ENCODE measurements at places on chromosomes 1 and 21.

DNA sequence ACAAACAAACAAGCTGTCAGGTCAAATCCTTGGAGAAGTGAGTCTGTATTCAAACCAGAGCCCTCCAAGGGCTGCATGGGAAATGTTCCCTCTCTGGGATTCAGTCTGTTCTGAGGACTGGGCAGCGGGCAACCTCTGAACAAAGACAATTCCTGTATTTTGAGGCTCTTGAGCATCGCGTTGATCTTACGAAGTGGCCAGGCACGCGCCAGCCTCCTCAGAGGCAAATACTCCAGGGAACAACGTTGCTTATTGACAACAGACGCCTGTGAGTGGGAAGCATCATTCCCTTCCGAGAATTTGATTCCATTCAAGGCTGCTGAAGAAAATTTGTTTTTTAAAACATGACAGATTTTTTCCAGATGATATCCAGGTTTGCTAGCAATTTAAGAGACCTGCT, 20.0 kb upstream of the TACSTD2 start:
- no peak for DNase-seq

DNA sequence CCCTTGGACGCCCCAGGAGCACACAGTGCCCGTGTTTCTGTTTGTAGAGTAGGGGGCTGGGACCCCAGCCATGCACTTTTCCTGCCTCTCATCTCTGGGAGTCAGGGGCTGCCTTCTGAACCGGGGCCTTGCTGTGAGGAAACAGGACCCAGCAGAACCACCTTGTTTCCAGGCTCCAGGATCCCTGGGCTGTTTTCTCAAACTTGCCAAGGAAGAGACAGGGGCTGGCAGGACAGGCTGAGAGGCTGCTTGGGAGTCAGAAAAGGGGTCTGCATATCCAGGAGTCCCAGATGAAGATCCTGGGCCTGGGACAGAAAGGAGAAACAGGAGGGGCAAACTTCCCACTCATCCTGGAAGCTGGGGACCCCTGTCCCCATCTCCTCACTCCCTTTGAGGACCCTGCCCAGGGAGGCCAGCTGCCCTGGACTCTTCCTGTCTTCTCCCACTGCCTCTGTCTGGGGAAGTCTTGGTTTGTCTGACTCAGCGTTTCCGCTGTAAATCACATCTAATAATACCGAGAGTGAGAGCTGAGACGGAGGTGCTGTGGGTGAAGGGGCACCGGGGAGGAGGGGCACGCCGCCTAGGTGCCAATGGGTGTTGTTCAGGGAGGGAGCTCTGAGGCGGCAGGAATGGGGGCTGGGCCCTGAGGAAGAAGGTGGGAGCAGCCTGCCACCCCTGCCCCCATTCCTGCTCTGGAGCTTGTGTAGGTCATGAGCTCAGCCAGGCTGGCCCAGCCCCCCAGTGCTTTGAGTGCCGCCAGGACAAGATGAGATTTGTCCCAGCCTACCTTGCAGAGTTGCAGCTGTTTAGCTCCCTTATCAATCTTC, 16.7 kb downstream of the POU3F1 start:
- no peak for DNase-seq

- DNase-seq: no peak
These were observed 18.4 kb upstream of the TSPAN2 start for GRCh38 chr1:115107516-115108260.

GRCh38 chr1:18735224-18735997, 104.8 kb downstream of the PAX7 start:
- no peak for DNase-seq

DNA sequence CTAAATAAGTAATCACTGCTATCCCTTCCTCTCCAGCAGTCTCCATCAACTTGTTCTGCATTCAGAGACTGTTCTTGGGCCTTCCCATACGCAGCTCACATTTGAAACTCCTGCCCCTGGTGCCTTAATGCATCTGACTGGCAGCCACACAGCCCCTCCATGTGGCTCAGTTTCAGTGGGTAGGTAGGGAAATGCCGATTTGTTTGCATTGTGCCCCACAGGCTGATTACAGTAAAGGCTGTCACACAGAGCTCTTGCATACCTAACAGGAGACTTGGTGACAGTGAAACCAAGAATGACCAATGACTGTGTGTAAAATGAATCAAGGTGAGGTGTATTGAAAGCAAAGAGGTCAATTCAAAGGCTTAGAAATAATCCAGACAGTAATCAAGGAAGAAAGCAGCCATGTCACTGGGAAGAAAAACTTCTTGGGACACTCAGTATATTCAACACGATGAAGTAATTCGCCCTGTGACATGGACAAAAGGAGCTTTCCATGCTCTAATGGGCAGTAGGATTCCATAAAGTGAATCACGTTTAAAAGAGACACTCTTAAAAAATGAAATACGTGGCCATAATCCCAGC, 12.7 kb upstream of the B3GALNT2 start:
- DNase-seq: no peak

GRCh38 chr21:31201548-31201947, 142.5 kb downstream of the TIAM1 start:
- no peak for DNase-seq

GRCh38 chr1:81453367-81453703, 347.4 kb upstream of the ADGRL2 start:
- no peak for DNase-seq

DNA sequence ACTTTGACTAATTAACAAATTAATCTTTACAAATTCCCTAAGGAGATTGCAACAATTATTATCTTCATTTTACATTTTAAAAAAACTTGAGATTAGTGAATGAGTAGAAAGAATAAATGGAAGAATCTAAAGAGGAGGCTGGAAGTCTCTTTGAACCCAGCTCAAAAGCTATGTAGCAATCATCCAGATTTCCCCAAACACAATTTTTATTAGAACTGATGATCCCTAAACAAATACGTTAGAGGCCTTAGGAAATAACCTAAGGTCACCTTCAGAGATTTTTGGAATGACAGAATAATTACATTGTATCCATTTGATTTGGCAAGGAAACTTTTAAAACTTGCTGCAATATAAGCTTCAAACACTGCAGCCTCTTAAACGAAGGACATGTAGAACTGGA, 242.4 kb upstream of the LYPLAL1 start:
- no peak for DNase-seq

GRCh38 chr1:35646043-35646442, 4.7 kb upstream of the PSMB2 start:
- DNase-seq: no peak
